ENCODE measurements at places on chromosomes 7 and 10.

DNA sequence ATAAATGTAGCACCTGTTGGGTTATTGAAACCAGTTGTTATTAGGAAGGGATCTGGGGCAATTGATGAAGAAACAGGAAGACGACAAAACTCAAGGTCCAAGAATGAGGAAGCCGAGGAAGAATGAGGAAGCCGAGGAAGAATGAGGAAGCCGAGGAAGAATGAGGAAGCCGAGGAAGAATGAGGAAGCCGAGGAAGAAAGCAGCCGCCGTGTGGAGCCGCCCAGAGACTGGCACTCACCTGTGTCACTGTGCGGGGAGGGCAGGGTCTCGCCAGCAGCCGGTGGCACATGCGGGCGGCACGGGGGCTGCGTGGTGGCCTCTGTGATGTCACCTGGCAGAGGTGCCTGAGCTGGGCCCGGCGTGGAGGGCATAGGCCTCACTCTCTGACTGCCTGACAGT, 71.1 kb upstream of the CFAP46 start:
- DNase-seq = no peak

GRCh38 chr10:78537018-78537417, 503.4 kb downstream of the RPS24 start:
- no peak for DNase-seq

DNA sequence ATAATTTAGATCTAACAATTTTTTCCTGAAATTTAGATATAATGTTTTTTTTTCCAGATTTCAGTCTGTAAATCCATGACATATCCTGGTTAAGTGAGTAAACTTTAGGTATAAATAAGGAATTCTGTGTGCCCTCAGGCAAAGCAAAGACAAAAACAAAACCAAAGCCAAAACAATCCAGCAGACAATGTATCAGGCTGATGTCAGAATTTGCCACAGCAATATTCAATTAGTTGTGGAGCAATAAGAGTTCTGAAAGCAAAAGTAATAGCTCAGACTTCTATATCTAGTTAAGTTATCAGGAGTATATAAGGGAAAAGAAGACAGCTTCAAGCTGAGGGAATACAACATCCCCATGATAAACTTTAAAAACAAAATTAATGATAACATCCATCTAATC, 82.0 kb downstream of the MKX start:
- no peak for DNase-seq

GRCh38 chr7:17725821-17726220, 214.5 kb downstream of the SNX13 start:
- DNase-seq = no peak

DNA sequence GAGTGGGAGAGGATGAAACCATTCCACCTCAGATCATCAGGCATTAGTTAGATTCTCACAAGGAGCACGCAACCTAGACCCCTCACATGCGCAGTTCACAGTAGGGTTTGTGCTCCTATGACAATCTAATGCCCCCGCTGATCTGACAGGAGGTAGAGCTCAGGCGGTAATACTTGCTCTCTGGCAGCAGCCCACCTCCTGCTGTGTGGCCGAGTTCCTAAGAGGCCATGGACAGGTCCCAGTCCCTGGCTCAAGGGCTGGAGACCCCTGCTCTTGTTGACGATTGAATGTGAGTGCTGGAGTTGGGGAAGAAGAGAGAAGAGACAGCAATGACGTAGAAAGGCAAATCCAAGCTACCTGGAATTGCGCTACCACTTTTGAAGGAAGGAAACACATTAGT, 267.2 kb downstream of the TFEC start:
- DNase-seq = no peak

DNA sequence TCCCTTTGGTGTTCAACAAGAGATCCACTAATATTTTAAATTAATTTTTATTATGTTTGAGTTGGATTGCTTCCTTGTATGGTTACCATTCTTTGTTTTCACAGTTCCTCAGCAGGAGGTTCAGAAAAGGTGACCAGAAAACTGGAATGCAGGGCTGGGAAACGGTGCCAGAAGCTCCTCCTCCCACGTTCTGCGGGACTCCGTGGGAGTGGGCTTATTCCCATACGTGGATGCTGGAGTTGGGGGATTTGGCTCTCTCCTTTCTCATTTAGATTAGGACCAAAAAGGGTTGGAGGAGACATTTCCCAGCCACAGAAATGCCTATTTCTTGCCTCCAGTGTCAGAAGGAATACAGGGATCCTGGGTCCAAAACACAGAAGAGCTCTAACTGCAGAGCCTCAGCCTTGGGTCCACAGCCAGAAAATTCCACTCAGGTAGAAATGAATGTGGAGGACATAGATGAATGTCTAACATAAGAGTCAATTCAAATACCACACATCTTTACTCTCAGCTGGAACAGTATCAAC, 56.0 kb downstream of the SORBS1 start:
- no peak for DNase-seq

DNA sequence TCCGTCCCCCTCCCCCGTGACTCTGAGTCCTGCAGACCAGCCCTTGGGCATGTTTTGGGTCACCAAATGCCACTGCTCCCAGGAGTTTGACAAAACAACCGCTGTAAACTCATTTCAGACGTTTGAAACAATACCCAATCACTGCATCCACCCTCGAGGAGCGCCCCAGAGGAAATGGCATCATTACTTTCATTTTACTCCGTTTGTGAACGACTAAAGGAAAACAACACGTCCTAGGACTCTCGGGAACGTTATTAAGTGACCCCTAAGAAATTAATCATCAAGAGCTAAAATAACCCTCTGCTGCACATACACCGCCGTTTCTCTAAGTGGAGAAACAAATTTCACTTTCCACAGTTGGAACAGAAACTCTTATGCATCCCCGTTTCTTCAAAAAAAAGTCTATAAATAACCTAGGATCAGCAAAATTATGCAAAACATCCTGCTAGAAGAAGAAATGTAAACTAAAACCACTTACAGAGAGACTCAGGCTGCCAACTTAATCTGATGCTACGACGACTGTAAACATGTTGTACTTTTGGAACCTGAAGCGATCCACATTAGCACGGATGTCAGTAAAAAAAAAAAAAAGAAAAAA, 109.9 kb upstream of the EFCAB10 start:
- peak; percentile 12 for DNase-seq

DNA sequence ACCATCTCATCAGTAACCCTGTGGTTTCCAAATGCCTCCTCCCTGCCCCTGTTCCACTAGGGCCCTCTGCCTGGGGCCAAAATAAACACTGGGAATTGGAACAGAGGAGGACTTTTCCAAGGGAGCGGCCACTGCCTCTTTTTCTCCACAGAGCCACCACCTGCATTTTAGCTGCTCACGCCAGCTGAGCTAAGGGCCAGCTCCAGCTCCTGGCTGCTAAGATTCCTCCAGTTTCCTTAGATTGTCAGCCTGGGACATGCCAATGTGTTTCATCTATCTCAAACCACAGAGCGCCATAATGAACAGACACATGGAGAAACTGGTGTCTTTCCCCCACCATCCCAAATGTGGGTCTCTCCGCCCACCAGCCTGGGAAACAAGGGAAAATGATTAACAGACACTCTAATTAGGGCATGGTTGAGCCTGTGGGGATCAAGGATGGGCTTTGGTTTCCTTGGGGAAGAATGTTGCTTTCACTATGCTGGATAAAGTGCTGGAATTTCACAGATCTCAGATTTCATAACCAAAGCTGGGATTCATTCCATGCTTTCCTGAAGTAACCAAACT, 52.2 kb downstream of the ASB13 start:
- no peak for DNase-seq
